ENCODE measurements at places on chromosomes 6 and 20.

DNA sequence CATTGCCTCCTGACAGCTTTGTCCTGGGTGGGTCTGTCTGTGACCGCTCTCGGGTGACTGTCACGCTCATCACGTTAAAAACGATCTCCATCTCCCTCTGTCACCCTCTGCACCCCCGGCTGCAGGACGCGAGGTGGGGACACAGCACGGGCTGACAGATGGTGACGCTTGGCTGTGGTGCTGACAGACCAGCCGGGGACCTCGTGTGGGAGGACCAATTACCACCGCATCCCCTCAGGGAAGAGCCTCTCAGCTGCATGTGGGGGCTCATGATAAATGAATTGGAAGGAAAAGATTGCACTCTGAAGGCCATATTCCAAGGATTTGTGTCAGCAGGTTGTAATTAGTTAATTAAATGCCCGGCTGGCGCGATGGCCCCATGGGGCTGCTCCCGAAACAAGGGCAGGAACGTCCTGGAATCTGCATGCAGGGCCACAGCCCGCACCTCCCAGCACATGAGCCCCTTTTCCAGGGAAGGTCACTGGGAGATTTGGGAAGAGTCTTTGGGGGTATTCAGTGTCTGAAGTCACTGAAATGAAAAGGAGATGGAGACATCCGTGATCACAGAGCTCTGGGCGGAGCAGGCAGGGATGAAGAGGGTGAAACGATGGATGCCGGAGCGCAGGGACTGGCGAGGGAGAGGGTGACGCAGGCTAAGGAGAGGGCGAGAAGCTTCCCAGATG lies 87.1 kb downstream of the ERMARD start:
- DNase-seq, result no peak

DNA sequence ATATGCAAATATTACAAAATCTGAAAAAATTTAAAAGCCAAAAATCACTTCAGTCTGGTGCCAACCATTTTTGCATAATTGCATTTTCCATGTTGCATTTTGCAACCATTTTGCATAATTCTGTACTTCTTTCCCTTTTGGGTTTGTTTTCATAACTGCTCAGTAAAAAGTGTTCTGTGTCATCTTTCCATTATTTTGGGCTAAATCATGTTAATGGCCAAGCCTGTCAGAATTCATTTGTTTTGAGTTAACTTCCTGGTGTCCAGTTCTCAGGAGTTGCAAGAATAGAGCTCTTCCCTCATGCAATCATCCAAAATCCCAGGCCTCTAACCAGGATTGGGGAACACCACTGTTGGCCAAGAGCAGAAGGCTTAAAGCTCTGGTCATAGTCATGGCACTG lies 133.6 kb downstream of the MTHFD1L start:
- no peak for DNase-seq

GRCh38 chr20:63285636-63286615 lies 7.1 kb upstream of the COL20A1 start:
- DNase-seq, result no peak

GRCh38 chr6:118939683-118940082 lies 4.7 kb upstream of the MCM9 start:
- no peak for DNase-seq

- no peak for DNase-seq
These were observed 194.8 kb downstream of the PREX1 start for GRCh38 chr20:48632825-48633619.

DNA sequence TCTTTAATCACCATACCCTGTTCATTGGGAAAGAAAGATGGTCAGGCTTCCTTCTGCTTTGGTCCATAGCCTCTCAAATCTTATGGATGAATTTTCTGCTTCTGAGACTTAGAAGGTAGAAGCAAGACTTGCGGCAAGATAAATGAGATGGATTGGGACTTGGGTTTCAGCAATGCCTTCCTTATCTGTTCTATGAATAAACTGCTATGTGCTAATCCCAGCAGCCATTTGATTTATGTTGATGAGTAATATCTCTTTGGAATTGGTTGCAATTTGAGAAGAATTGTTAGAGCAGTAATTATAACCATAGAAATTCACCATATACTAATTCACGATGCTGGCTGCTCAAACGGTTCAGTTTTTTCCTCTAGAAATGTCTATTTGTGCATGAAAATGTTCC lies 48.3 kb downstream of the TXLNB start:
- no peak for DNase-seq

GRCh38 chr6:148538261-148539190 lies 195.9 kb downstream of the SASH1 start:
- no peak for DNase-seq

DNA sequence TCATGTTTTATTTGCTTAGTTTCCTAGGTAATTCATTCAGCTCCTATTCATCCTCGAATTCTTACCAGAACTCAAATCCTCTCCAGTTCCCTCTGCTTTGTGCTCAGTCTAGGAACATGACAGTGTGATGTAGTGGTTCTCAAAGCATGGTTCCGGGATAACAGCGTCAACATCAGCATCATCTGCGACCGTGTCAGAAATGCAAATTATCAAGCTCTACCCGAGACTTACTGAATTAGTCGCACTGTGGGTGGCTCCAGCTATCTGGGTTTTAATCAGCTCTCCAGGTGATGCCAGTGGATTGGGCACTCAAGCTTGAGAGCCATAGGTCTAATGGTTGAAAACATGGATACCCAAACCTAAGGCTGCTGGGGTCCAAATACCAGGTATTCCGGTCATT lies 7.7 kb upstream of the STK35 start:
- no peak for DNase-seq

DNA sequence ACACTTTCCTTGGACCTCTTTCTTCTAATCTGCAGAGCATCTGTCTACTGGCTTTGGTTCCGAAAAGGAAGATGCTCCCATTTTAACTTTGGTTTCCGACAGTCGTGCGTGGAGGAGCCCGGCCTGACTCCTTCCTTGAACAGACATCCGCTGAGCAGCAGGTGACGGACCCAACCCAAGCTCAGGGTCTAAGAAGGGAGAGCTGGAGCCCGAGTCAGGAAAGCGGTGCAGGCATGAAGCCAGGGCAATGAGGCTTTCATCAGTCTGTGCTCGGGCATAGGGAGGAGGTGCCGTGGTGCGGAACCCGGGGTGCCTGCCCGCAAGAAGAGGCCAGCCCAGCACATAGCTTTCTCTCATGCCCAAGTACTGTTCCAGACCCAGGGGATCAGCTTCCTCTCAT lies 109.4 kb downstream of the CDH4 start:
- DNase-seq, result no peak

GRCh38 chr6:111591370-111591900 lies 14.2 kb downstream of the TRAF3IP2 start:
- no peak for DNase-seq

GRCh38 chr6:163406366-163406765 lies 8.2 kb upstream of the QKI start:
- DNase-seq, result no peak

DNA sequence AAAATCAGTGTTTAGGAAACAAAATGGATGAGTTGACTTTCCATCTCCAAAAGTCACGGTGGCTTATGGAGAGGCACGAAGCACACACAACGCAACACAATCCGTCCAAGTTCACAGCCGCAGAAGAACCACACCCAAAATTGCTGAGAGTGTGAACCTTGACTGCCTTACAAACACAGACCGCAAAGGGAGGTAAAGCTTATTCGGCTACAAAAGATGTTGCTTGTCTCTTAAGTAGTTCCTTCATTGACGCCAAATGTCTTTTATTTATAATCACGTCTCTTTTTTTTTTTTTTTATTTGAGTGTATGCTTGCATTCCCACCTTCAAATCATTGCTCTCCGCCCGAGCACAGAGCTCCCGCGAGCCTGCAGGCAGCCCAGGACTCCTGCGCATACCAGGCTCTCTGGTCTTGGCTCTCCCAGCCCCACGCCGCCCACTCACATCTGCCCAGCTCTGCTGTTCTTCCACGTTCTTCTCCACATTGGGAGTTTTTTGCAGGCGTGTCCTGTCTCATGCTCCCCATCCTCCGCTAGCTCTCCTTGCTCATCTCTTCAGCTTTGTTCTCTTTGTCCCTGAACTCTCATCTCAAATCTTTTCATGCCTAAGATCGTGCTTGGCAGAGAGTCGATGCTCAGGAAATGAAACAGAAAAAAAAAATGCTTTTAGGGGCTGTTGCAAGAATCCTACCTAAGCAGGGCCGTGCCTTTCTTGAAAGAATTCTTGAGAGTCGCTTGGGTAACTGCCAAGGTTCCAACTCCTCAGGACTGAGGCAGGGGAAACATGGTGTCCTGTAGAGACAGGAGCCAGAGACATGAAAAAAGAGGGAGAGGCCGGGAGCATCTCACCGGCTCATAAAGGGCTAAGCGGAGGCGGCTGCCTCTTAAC lies 25.8 kb downstream of the LY86 start:
- DNase-seq, result no peak

- DNase-seq, result no peak
These were observed 74.8 kb downstream of the PHACTR1 start for GRCh38 chr6:12791371-12791770.

All from stimulated activated CD4-positive, alpha-beta T cell treated with anti-CD3 and anti-CD28 coated beads, Interleukin-1b, Interleukin-23, amount 100 ng/mL, for 4 hours (primary cell).